B cell (primary cell): ENCODE measurements at places on chromosomes 7 and 10. TPM values are rescaled to one million over a fixed set of nuclear protein-coding genes. Genes with fewer than 3 reads are reported as not detected.
A peak's percentile ranks its signal among the peaks of the same experiment; 100 is the strongest.

Gene HNRNPA2B1
- 524 and 536 TPM in 2 replicates for total RNA-seq

DNA sequence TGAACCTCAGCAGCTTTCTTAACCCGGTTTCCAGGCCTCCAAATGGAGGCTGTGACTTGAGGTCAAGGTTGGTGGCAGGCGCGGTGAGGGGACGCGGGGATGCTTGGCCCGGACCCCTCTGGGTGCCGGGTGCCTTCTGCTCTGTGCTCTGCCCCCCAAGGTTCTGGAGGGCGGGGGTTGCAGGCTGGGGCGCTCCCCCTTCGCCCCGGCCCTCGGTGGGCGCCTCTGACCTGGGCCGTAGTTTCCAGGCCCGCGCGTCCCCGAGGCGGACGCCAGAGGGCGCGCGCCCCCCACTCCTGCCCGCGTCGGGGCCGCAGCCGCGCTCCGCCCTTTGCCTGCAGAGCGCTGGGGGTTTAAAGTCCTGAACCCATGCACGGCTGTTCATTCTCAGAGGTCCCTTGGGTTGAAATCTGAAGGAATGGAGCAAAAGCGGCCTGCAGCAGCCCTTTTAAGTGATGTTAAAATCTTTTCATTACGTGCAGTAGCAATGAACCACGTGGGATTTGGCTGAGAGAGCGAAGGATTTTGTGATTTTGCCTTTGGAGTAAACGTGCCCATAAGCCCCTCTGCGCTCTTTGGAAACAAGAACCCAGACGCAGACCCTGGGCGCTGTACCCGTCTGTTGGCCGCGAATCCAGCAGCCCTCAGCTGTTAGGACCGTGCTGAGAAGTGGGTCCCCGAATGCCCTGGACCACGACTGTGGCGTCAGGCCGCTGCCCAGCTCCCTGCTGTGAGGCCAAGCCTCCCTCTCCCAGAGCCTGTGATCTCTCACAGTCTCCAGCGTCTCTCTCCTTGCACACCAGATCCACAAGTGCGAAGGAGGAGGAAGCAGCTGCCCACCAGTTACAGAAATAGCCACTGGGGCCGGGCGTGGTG, 135.0 kb downstream of the ACTR3B start:
- peak; percentile 25 for DNase-seq

Gene SFTPA2
- total RNA-seq: not detected in 2 replicates

- DNase-seq: no peak
These were observed 9.3 kb downstream of the SHTN1 start for GRCh38 chr10:116995648-116996047.

DNA sequence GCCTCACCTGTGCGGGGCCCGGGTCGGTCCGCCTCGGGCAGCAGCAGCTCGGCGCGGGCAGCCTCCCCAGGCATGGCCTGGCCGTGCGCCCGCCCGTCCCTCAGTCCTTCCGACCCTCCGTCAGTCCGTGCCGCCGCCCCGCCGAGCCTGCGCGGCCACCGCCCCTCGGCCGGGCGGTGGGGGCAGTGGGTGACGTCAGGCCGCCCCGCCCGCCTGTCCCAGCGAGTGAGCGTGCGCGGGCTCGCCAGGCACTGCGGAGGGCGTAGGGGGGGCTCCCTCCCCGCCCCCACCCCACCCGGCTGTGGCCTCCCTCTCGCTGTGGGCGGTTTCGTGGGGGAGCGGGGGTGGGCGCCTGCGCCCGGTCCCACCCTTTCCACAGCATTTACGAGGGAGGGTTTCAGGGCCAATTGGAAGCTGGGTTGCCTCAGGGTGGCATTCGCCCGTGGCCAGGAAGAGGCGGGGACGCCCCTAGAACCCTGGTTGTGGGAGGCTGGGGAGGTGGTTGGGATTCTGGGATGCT, at the start of gene NACAD:
Gene NACAD (minus strand): TSS at position 149 of the 520 bp plus-strand sequence. CDS start 75 bp downstream, at position 74.
- DNase-seq: no peak

DNA sequence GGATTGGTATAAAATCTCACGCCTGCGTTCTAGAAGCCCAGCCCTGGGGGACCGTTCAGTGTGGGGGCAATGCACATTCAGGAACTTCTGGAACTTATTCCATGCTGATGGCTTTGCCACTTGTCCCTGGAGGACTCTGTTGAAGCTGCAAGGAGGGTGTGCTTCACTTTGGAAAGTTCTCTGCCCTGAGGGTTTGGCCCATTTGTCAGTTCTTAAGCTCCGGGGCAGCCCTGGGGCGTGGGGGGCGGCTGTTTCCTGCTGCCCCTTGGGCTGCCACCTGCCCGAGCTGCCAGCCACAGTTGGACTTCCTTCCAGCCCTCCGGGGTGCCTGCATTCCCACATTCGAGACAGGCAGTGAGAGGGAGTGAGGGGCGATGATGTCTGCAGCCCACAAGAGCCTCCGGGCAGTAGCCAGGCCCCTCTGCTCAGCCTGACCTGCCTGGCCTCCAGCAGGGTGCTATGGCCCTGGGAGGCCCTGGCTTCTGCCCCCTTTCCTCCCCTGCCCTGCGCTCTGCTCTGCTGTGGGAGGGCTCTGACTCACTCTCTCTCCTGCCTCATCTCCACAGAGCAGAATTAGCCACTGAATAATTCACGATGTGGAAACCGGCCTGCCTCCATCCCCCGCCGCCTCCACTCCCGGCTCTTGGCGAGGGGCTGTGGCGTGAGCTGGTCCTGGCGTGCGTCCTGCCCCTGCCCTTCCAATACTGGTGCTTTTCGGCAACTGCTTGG, 1.9 kb downstream of the TTYH3 start:
- peak; percentile 32 for DNase-seq

Gene AP5Z1
- 108 and 113 TPM in 2 replicates for total RNA-seq

Gene BMPER
- not detected in 2 replicates for total RNA-seq

Gene MRC1
- 0.12 and 0.44 TPM in 2 replicates for total RNA-seq

GRCh38 chr10:20200758-20201157, 384.5 kb downstream of the PLXDC2 start:
- DNase-seq: no peak

Gene TMEM225B
- total RNA-seq: 0.86 and 1.6 TPM in 2 replicates

DNA sequence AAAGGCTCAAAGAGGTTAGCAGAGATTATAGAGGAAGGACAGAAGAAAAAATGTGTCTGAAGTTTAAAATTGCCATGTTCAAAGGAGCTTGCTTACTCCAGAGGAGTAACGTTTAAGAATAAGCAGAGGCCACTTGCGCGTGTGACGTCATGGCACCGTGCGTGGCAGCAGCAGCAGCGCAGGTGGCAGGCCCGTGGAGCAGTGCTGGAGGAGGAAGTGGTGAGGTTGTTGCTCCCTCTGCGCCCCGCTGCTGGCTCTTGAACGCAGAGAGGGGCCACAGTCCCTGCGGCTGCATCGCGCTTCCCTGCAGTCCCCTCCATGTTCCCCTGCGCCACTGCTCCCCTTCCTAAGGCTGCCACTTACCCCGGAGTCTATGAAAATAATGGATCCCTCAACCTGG, 37.5 kb downstream of the GDI2 start:
- peak; percentile 75 for DNase-seq

Gene CYP3A7
- not detected in 2 replicates for total RNA-seq
